Stimulated activated CD4-positive, alpha-beta T cell treated with anti-CD3 and anti-CD28 coated beads, Interleukin-1b, Interleukin-23, amount 100 ng/mL, for 24 hours (primary cell): ENCODE measurements at places on chromosomes 11 and 22.

GRCh38 chr11:119903389-119903788 is 174.4 kb upstream of the NECTIN1 start:
- DNase-seq, result no peak

GRCh38 chr22:39232806-39233709 is 11.7 kb downstream of the PDGFB start:
- DNase-seq, result no peak

DNA sequence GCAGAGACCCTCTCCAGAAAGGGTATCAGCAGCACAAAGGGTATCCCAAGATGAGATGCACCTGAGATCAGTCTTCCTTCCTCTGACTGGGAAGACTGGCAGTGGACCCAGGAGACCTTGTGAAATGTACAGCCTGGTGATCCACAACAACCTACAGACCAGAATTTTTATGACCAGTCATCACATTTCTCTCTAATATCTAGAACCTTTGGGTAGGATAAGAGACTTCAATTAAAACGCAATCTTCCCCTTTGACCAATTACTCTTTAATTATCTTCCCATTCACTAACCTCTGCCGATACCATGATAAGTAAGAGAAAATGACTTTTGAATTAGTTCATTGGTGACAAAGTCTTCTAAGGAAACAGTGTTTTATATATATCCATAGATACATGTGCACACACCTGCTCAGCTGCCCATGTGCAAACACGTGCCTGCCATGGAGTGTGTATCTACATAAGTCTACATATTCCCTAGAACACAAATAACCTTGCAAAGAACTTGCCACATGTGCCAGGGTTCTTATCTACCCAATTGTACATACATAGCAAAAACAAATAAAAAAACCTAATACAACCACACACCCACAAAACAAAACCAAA is 44.2 kb upstream of the SLC5A1 start:
- no peak for DNase-seq

DNA sequence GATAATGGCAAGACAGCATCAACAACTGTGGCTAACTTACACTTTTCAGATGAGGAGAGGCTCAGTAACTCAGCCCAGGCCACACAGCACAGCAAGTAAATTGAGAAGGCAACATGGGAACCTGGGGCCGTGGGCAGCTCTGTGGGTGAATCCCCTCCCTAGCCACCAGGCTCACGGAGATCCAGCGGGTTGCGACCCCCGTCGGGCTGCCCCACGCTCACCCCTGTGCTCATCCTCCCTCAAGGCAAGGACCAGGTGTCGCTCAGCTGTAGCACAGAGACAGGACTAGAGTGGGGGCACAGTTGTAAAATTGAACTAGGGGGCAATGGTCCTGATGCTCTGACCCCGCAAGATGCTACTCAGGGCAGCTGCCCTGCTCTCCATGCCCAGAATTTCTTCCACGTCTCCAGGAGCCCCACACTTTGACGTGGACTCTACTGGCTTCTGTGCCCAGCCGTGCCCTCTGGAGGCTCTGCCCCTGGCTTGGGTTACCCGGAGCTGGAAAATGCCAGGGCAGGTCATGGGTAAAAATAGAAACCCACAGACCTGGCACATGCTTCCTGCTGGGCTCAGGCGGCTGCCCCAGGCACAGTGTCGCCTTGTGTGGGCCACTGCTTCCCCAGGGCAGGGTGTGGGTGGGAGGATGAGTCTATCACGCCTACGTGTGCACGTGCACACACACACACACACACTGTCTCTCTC is 9.0 kb downstream of the TUBA8 start:
- no peak for DNase-seq

- DNase-seq, result no peak
Observed at GRCh38 chr11:102940714-102941588, 14.6 kb downstream of the MMP13 start.

GRCh38 chr11:126766440-126766839 is 234.1 kb downstream of the KIRREL3 start:
- no peak for DNase-seq

DNA sequence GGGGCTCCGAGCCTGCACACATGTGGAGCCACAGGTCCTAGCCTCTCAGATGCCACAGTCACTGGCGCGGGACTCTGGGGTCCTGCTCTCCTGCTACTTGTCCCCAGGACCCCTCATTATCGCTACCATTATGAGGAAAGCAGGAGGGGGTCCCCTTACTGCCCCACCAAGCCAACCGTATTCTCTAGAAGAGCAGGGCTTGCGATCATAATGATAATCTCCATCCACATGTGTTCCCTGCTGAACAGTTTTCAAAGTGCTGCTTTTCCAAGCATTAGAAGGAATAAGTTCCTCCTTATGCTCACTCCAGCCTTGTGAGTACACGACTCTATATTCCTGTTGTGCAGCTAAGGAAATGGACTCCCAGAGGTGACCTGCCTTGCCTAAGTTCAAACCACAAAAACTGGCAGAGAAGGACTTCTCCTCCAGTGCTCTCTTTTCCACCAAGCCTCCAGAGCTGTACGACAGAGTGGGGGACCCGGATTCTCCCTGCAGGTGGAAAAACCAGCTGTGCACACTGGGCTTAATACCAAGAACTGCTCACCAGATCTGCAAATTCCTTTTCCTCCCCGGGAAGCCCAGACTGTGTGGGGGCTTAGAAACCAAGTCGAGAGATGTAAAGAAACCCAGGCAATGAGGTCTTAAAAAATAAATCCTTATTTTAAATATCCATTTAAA is 92.8 kb upstream of the DRD2 start:
- DNase-seq, result no peak

GRCh38 chr11:7611411-7611810 is 61.9 kb downstream of the CYB5R2 start:
- DNase-seq, result no peak

- DNase-seq, result no peak
Observed at GRCh38 chr11:12856338-12856737, 152.8 kb upstream of the RASSF10 start.
